Cardiac atrium fibroblast (primary cell): ENCODE measurements at places on chromosomes 7 and 10. TPM values are rescaled to one million over a fixed set of nuclear protein-coding genes. Genes with fewer than 3 reads are reported as not detected.

Gene H2BK1
- not detected in 2 replicates for total RNA-seq

Gene OR2F2
- total RNA-seq = not detected in 2 replicates

Gene CSGALNACT2
- 15.0 and 20.1 TPM in 2 replicates for total RNA-seq

Gene NUDT1
- 22.6 and 22.8 TPM in 2 replicates for total RNA-seq

Gene FAM204A
- total RNA-seq = 21.4 and 35.9 TPM in 2 replicates

Gene PUS7
- 14.8 and 85.5 TPM in 2 replicates for total RNA-seq

Gene MYO1G
- not detected in 2 replicates for total RNA-seq

Gene SPDYE9
- not detected in 2 replicates for total RNA-seq

Gene SPDYE2
- total RNA-seq = not detected in 2 replicates
